ENCODE measurements at places on chromosomes 7 and 10. TPM values are rescaled to one million over a fixed set of nuclear protein-coding genes. Genes with fewer than 3 reads are reported as not detected.

The NMT2 gene
- 64.5 TPM for total RNA-seq

The TRPV6 gene
- total RNA-seq = under 0.01 TPM

The TBL2 gene
- total RNA-seq = 60.9 TPM

The GSTO2 gene
- 3.4 TPM for total RNA-seq

The BEND7 gene
- 2.9 TPM for total RNA-seq

The LBX1 gene
- not detected for total RNA-seq

The SCIN gene
- under 0.01 TPM for total RNA-seq

The GHRHR gene
- not detected for total RNA-seq

The SAMD9L gene
- 20.5 TPM for total RNA-seq

The HOXA5 gene
- not detected for total RNA-seq

The GBX1 gene
- not detected for total RNA-seq

The HTRA1 gene
- 235 TPM for total RNA-seq

The GRIFIN gene
- total RNA-seq = not detected

The ACSM6 gene
- total RNA-seq = not detected

The LIPK gene
- not detected for total RNA-seq

The GPR85 gene
- 2.1 TPM for total RNA-seq

The NCAPG2 gene
- 25.1 TPM for total RNA-seq

The SLC12A9 gene
- 13.2 TPM for total RNA-seq

The ASB10 gene
- not detected for total RNA-seq

The PALD1 gene
- 11.6 TPM for total RNA-seq

The SEMA3A gene
- 42.3 TPM for total RNA-seq

The PIP gene
- total RNA-seq = not detected

The GIMAP1 gene
- 0.26 TPM for total RNA-seq

The GPER1 gene
- 3.2 TPM for total RNA-seq

The SFRP4 gene
- total RNA-seq = 35.0 TPM

The ACTR3C gene
- total RNA-seq = not detected

The SLC13A4 gene
- total RNA-seq = 1.6 TPM

The PITX3 gene
- 0.13 TPM for total RNA-seq

The TLX1 gene
- total RNA-seq = not detected

The SSC4D gene
- total RNA-seq = 0.56 TPM

The PLCE1 gene
- total RNA-seq = 1.1 TPM

The ZNF248 gene
- total RNA-seq = 6.7 TPM

The EBF3 gene
- total RNA-seq = 1.7 TPM

The CEP55 gene
- total RNA-seq = 32.0 TPM

The AGAP5 gene
- 2.6 TPM for total RNA-seq

The MNX1 gene
- not detected for total RNA-seq

The ARHGAP22 gene
- total RNA-seq = 161 TPM

The NUTM2B gene
- 0.31 TPM for total RNA-seq

The KNDC1 gene
- total RNA-seq = 0.12 TPM

The NEURL1 gene
- under 0.01 TPM for total RNA-seq

The ATOH7 gene
- not detected for total RNA-seq

The OR6B1 gene
- total RNA-seq = not detected

The ABCB4 gene
- total RNA-seq = 3.9 TPM

The MLXIPL gene
- total RNA-seq = not detected
